Body of pancreas (tissue), 4 donors: ENCODE measurements at places on chromosomes 2 and 18.

- DNase-seq: no peak
Observed at GRCh38 chr2:42359304-42359964, 1.6 kb downstream of the COX7A2L start.

GRCh38 chr2:20642055-20642971 lies 8.6 kb downstream of the HS1BP3 start:
- peak; percentile 81 for DNase-seq

DNA sequence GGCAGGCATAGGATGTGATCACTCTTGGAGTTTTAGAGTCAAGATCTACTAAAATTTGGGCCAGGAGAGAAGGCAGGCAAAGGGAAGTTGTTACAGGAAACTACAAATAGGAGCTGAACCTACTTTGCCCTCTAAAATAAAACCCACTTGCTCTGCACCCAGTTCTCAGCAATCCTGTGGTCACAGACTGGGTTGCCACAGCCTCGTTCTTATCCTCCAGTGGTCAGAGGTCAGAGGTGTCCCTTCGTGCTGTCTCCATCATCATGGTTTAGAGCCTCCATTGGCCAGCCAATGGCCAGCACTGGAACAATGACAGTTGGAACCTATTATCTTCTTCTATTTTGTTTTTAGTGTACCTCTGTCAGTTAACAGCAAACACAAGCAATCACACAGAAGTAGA lies 90.7 kb upstream of the TNP1 start:
- no peak for DNase-seq

- DNase-seq: no peak
Observed at GRCh38 chr2:19711470-19712372, 190.1 kb downstream of the TTC32 start.

DNA sequence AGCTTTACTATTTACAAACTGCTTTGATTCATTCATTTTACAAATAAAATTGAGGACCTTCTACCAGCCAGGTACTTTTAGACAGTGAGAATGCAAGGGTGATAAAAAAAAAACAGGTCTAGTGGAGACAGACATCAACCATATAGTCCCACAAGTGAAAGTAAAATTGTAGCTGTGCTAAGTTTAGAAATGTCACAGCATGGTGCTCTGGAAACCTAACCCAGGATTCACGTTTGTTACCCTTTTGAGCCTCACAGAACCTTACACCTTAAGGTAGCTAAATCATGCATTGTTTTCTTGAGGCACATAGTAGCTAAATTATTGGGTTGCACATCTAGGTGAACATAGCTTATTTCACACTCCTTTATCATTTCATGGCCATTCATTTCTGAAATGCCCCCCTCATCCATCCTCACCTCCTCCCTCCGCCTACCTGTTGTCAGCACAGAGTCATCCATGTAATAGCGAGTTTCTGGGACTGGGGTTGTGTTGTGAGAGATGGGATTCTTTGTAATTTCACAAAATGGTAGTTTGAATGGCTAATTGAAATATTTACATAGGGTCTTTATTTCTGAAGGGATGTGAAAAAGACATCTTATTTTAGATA lies 7.1 kb downstream of the MTA3 start:
- no peak for DNase-seq

- DNase-seq: no peak
Observed at GRCh38 chr2:113342650-113343049, 63.9 kb upstream of the PAX8 start.

- no peak for DNase-seq
Observed at GRCh38 chr2:104840156-104840555, 13.8 kb upstream of the POU3F3 start.

GRCh38 chr2:20654535-20654813 lies 3.6 kb upstream of the HS1BP3 start:
- no peak for DNase-seq

GRCh38 chr2:71467180-71467815 lies 13.9 kb downstream of the DYSF start:
- no peak for DNase-seq

GRCh38 chr18:62399276-62399675 lies 74.2 kb downstream of the TNFRSF11A start:
- DNase-seq: no peak

DNA sequence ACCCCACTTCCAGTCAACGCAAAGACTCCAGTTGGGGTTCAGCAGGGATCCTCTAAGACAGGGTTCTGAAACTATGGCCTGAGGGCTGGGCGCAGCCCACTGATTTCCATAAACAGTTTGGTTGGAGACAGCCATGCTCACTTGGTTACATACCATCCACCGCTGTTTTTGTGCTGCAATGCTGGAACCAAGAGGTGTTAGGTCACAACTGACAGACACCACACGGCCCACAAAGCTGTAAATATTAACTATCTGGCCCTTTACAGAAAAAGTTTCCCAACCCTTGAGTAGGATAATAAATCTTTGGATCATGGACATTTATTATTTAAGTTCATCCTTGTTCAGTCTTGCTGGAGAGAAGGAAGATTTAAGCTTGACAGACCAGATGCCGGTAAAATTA lies 8.4 kb upstream of the CD226 start:
- DNase-seq: no peak

DNA sequence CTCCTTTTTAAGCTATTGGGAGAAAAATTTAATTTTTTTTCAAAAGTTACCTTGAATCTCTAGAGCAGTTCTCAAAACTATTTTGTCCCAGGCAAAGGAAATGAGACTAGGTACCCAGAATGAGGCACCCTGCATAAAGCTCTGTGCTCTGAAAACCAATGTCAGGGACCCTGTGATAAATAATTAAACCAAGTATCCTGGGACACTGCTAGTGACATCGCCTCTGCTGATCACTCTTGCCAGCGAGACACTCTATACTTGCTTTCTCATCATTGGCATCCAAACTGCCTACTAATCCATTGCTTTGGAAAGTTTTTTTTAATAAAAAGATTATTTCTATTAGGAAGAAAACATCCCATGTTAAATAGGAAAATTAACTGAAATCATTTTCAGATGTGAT lies 1.4 kb downstream of the GKN1 start:
- no peak for DNase-seq

GRCh38 chr2:85288244-85288725 lies 39.5 kb downstream of the TGOLN2 start:
- DNase-seq: no peak

DNA sequence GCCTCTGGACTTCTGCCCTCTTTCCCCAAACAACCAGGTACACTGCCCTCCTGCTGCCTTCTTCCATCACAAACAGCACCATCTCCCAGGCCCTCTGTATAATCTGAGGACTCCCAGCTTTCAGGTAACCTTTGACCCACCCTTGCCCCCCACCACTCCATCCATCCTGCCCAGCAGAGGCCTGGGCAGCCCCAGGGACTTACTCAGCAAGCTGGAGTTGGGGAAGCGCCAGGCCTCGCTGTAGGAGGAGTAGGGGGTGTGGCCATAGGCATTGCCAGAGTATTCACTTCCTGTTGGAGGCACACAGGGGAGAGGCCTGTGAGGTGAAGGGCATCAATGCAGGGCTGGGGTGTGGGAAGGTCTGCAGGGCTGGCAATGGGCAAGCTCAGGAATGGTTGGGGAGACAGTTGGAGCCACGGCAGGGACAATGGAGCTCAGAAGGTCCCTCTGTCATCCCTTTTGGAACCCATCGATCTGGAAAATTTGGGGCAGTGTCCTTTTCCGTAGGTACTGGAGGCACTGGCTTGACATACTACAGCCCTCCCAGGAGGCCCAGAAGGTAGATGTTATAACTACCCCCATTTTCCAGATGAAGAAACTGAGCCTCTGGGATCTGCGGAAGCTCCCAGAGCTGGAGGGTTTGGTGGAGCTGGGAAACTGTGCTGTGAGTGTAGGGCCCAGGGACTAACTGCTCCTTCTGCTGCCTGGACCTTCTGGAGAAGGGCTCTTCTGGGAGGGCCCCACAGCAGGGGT lies 46.3 kb downstream of the PSD4 start:
- DNase-seq: peak; percentile 65

GRCh38 chr2:231317579-231317978 lies 77.9 kb upstream of the B3GNT7 start:
- DNase-seq: no peak

DNA sequence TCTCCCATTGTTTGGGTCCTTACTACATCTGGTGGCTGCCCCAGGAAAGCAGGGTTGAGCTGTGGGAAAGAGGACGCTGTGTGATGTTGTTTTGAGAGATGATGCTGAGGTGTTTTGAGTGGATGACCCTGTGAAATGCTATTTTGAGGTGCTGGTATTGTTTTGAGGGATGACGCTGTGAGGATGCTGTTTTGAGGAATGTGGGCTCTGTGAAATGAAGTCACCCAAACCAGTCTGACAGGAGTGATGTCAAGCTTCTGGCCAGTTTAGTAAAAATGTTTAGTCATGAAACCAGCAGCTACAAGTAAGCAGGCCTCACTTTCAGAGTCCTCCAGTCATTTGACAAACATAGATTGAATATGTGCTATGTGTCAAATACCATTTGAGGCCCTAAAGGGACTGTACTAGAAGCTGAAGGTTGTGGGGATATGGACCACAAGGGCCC lies 16.1 kb upstream of the PUM2 start:
- no peak for DNase-seq

DNA sequence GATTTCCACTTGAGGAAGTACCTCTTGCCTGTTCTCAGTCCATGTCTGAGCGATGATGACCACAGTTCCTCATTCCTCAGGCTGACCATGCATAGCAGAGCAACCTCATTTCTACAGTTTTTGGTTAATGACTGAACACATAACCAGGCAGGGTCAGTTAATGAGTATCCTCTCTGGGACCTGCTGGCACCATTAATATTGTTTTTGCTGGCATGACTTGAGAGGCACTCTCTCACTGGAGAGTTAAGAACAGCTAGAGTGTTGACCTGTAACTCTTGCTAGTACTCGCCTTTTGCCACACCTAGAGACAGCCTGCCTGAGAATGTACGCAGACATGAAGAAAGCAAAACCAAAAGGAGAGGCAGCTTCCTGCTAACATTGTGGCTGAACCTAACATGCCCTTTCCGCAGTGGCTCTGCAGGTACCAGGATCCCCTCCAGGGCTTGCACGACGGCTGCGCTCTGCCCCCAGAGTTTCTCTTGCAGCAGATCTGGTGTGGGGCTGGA lies 23.9 kb downstream of the PECR start:
- peak; percentile 76 for DNase-seq

DNA sequence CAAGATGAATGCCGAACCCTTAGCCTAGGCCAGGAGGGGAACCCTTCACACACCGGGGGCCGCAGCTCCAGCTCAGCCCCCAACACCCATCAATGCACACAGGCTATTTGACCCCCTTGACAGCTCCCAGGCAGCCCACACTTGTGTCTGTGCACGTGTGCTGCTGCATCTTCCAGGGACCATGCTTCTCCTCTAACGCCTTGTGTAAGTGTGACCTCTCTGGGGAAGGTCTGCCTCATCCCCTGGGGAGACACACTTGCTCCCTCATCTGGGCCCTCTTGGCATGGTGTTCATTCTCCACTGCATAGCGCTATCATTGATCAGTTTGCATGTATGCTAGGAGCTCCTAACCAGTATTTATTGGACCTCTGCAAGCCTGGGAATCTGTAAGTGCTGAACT lies 120.0 kb upstream of the FHL2 start:
- no peak for DNase-seq

DNA sequence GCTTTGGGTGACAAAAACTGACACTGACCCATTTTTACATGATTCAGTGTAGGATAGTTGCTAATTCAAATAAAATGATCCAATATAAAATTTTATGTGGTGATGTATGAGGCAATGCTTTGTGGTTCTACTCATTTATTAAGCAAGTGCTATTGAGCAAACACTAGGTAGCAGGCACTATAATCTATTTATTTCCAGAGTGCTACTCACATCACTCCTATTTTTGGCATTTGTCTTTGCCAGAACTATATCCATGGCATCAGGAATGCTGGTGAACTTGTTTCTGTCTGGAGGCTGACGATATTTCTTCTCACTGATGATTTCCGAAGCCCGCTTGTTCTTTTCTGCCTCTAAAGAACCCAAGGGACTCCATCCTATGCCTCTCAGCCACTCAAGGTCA lies 84.3 kb downstream of the NEB start:
- DNase-seq: no peak

DNA sequence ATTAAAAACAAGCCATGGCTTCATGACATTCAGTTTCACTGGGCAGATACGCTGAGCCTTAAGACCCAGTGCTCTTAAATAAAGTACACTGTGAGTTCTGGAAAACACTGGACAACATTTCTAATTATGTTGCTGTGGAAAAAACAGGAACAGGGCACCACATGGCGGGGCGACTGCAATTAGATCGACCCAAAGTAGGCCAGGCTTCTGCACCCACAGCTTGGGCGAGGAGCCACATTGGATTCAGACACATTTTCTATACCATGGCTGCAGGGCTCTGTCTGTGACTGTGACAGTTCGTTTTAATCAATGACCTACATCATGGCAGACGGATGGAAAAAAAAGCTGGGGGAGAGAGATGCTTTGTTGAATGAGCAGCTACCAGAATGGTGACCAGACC lies 227.2 kb upstream of the HS6ST1 start:
- no peak for DNase-seq

GRCh38 chr2:229857634-229858033 lies 64.2 kb downstream of the TRIP12 start:
- no peak for DNase-seq

- DNase-seq: no peak
Observed at GRCh38 chr18:8948471-8949149, 153.9 kb upstream of the NDUFV2 start.

DNA sequence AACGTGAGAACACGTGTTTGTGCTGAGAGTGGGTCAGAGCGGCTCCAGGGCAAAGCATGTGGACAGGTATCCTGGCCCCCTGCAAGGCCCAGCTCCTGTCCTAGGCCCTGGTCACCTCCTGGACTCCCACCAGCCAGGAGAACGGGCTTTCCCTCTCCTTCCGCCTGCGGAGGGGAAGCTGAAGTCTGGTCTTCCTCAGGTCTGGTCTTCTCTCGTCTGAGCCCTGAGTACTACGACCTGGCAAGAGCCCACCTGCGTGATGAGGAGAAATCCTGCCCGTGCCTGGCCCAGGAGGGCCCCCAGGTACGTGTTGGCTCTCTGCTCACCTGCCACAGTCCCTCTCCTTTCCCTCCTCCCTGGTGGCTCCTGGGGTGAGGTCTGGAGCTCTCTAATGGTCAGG lies 963 bp downstream of the GNLY start:
- no peak for DNase-seq

GRCh38 chr2:240229603-240230235 lies 89.3 kb upstream of the OTOS start:
- no peak for DNase-seq
